ENCODE measurements at places on chromosomes 16 and 17. TPM values are rescaled to one million over a fixed set of nuclear protein-coding genes. Genes with fewer than 3 reads are reported as not detected.

DNA sequence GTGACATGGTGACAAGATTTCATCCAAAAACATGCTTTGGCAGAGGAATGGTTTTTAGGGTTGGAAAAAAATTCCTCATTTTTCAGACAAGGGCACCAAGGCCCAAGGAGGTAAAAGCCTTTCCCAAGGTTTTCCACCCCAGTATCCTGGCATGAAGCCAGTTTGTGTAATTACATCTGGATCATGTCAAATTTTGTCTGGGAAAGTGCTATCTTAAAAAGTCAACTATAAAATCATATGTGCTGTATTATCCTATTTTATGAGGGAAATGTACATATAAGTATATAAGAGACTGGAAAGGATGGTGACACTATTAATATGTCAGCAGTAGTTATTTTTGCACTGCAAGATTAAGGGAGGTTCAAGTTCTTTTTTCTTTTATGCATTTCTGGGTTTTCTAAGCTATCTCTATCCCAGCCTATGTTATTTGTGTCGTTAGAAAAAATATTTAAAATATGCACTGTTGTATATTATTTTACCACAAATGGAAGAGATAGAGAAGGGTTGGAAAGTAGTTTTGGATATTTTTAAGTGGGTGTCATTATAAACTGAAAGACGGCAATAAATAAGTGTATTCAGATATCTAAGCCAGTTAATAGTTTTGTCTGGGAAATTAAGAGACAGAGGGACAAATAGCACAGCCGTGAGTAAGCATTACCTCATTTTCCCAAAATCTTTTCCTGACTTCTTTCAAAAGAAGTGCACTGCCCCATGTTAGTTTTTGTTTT lies 13.5 kb upstream of the FBXO47 start:
- DNase-seq, result no peak

DNA sequence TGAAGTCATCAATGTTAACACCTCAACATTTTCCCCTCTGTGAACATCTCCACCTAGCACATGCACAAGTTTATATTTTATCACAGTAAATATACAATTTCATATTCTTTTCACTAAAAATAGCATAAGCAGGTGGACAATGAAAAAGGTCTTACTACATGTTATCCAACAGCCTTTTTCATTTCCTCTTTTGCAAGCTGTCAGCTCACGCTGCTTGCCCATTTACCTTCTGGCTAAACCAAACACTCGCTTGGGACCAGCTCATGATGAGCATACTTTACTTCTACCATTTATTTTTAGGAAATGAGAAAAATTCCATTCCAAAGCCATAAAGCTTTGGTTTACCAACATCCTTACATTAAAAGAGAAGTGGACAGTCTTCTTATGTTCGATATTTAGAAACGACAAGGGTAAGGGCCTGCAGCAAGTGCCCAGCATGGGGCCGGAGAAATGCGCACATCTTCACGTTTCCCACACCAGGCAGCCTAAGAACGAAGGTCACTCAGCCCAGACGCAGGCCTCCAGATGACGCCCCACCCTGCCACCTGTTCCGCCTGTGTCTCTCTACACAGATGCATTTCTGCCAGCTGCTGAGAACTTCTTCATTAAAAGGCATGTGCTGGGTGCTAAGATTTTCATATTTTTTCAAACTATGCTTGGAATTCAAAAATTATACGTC lies 13.9 kb downstream of the SNN start:
- DNase-seq, result no peak

Gene ZNF771
- total RNA-seq, result 5.1 TPM

Gene NAGS
- 0.68 TPM for total RNA-seq

GRCh38 chr16:46774743-46775177 lies 26.6 kb upstream of the MYLK3 start:
- DNase-seq, result no peak

- DNase-seq, result no peak
These were observed 77.5 kb downstream of the ENGASE start for GRCh38 chr17:79152110-79152509.

- DNase-seq, result no peak
These were observed 59.1 kb downstream of the WSB1 start for GRCh38 chr17:27353033-27353460.

DNA sequence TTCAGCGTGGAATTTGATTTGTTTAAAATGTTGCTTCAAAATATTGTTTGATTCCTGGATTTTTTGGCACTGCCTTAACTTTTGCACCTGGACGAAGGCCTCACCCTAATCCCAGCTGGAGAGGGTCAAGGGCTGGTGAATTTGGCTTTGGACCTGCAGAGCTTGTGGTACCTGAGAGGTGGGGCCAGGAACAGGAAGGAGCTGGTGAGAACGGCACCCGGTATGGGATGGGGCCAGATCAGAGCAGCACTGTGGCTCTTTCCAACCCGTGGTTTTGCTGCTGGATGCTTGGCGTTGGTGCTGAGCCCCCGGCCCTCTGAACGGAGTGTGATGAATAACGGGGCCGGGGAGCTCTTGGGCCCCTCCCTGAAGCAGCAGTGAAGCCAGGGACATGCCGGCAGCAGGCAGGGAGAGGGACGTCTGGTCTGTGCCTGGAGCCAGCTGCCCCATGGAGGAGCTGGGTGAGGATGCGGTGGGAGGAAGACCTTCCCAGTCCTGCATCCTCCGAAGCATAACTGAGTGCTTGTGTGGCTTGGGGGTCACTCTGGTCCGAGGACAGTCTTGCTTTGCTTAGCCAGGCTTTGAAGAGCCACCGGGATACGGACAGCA lies 275.4 kb downstream of the SEC14L1 start:
- DNase-seq, result peak; percentile 17

- peak; percentile 50 for DNase-seq
These were observed 32.4 kb upstream of the ENPP7 start for GRCh38 chr17:79698146-79698846.

GRCh38 chr17:48258331-48258730 lies 150.8 kb downstream of the SNX11 start:
- no peak for DNase-seq
